ENCODE measurements at places on chromosomes 6 and 20. TPM values are rescaled to one million over a fixed set of nuclear protein-coding genes. Genes with fewer than 3 reads are reported as not detected.

ERVFRD-1 gene
- not detected for polyA plus RNA-seq

ECI2 gene
- 90.9 TPM for polyA plus RNA-seq

BTN2A1 gene
- 7.2 TPM for polyA plus RNA-seq

ELOVL2 gene
- not detected for polyA plus RNA-seq

HAO1 gene
- not detected for polyA plus RNA-seq

MATN4 gene
- polyA plus RNA-seq = not detected

Measured in stomach (tissue), 19 donors.